Brain microvascular endothelial cell (primary cell): ENCODE measurements at places on chromosomes 1 and 21.

DNA sequence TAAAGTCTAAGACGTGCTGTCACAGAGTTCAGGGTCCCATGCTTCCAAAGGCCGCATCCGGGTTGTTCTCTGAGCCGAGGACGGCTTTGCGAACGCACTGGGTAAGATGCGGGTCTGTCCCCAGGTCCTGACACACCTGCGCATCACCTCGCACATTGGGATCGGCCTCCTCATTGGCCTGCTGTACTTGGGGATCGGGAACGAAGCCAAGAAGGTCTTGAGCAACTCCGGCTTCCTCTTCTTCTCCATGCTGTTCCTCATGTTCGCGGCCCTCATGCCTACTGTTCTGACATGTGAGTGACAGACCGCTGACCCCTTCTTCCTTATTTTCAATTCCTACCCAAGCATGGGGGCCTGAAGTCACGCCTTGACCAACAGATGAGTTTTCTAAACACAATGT lies 25.3 kb downstream of the TFF3 start:
- DNase-seq, result no peak

DNA sequence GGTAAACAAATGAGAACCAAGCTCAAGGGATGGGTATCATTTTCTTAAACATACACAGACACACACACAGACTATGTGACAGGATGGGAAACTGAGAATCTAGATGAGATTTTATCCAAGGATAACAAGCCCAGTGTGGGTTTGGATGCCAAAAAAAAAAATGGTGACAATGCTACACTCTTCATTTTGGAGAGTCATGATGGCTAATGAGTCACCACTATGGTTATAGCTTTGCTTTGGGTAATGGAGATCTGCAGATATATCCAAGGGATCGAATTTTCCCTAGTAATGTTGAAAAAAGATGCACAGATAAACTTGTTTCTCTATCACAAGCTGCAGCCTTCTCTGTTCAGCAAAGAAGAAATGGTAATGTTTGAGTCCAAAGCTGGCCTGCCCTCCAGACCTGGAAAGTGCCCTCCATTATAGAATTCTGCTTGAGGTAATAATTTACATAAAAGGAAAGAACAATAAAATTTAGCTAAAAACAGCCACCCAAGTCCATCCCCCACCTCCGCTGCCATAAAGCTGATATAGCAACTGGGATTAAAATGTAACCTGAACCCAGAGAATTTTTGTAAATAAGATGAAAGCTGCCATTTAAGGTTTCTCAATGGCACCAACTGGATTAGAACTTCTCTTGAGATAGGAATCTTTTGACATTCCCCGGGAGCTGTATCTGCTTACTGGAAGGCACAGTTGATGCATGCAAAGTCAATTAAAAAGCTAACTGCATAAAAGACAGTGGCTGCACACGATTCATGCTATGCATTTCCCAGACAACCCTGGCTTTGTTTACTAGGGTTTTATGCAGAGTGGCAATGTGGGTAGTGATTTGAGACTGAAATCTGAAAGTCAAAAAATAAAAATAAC lies 395.2 kb upstream of the LYPLAL1 start:
- DNase-seq, result no peak

GRCh38 chr1:222071387-222071786 lies 329.5 kb upstream of the DUSP10 start:
- DNase-seq, result no peak

- peak; percentile 18 for DNase-seq
These were observed 47.3 kb downstream of the LYPLAL1 start for GRCh38 chr1:219220945-219221344.

GRCh38 chr1:237180256-237180655 lies 138.3 kb downstream of the RYR2 start:
- no peak for DNase-seq

- no peak for DNase-seq
These were observed 93.4 kb upstream of the DESI2 start for GRCh38 chr1:244559561-244559960.

GRCh38 chr1:96374076-96374762 lies 347.4 kb upstream of the PTBP2 start:
- DNase-seq, result peak; percentile 33
